Stimulated activated CD8-positive, alpha-beta memory T cell treated with anti-CD3 and anti-CD28 coated beads, Interleukin-15, amount 100 ng/mL, for 24 hours (primary cell): ENCODE measurements at places on chromosomes 3 and 15.

DNA sequence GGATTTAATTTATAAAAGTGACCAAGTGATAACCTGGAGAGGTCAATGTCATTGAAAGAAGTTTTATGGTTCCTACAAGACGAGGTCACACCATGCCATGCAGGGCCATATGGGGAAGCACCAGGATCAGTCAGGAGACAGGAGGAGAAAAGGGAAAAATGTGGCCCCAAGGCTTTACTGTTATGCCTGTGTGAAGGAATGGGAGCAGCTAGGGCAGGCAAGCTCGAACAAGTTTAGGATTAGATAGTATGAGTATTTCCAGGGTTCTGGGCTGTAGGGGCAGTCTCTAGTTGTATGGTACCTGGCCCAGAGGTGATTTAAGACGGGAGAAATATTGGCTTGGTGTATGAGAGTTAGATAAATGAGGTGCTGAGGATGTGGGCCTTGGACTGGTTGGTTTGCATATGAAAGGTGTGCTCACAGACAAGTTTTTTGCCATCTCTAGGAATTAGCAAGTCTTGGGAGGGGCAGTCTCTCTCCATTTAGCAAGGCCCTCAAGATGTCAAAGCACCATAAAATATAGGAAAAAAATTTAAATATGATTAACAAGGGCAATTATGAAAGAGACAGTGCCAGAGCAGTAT is 36.3 kb upstream of the DCLK3 start:
- no peak for DNase-seq

- no peak for DNase-seq
These were observed 120.1 kb downstream of the GREM1 start for GRCh38 chr15:32837935-32838334.

DNA sequence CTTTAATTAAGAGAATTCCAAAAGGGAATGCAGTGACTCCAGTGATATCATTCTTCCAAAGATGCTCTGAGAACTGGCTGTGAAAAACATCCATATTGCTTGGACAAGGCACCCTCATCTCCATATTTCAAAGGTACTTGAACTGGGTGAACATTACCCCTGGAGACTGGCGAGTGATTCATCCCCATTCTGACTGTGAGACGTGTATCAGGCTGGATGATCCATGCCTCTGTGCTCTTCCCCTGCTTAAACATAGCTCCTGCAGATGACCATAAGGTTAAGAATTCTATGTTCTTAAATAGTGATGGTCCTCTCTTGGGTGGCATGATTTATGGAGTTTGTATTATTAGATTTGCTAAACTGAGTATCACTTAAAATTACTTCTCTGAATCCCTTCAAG is 137.8 kb downstream of the GABRB3 start:
- DNase-seq = no peak

DNA sequence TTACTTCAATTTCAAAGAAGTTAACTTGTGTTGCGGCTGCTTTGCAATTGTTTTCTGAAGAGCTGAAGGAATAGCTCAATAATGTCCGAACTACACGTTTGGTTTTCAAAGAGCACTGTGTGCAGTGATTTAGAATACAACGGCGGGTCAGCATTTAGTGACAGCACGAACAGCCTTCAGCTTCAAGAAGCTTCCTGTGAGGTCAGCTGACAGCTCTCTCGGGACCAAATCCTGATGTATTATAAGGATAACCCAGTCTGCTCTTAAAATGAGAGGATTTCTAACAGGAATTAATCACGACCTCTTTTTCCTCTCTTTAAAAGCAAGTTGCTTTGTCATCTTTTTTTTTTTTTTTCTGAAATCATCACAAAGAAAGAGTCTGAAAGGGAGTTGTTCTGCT is 97.9 kb upstream of the UNC13C start:
- no peak for DNase-seq

DNA sequence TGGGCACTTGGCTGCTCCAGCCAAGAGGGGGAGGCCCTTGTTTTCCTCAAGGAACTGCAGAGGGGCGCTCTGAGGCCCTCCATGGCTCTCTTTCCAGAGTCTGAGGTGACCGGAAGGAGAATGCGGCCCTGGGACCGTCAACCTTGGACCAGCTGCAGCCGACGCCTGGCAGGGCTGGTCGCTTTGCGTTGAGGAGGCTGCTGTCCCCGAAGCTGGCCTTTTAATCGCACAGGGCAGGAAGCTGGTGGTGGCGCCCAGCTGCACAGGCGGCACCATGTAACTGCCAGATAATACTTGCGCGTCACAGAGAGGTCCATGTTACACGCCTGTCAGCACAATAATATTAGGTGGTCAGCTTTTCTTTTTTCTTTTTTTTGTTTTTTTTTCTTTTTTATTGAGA is 875 bp upstream of the HLTF start:
- no peak for DNase-seq

GRCh38 chr3:171835116-171835515 is 8.0 kb upstream of the TMEM212 start:
- no peak for DNase-seq

GRCh38 chr15:54803134-54803808 is 393.5 kb downstream of the RSL24D1 start:
- DNase-seq = no peak

GRCh38 chr15:86247249-86247955 is 167.7 kb downstream of the AGBL1 start:
- no peak for DNase-seq

- no peak for DNase-seq
These were observed 168.4 kb downstream of the MEGF11 start for GRCh38 chr15:66085128-66085527.

DNA sequence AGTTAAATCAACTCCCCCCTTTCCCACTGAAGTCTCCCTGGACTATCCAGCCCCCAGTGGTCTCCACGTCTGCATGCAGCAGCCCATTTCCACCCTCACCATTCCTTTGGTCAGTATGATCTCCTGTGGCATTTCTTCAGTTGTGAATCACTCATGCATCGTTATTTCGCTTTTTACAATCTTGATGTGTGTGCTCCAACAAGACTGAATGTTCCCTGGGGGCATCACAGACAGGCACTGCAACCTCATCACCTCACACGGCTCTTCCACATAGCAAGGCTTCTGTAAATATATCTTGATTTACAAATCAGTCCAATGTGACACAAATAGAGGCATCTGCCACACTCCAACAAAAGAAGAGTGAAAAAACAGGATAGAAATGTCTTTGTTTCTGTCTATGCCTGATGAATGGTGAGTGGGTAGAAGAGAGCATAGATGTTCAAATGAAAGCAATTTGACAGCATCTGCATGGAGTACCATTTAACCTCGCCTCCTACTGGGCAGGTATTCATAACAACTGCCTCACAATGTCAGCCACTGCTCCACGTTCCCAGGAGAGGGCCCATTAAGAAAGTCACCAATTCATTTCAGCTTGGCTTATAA is 5.2 kb downstream of the HEG1 start:
- DNase-seq = no peak

DNA sequence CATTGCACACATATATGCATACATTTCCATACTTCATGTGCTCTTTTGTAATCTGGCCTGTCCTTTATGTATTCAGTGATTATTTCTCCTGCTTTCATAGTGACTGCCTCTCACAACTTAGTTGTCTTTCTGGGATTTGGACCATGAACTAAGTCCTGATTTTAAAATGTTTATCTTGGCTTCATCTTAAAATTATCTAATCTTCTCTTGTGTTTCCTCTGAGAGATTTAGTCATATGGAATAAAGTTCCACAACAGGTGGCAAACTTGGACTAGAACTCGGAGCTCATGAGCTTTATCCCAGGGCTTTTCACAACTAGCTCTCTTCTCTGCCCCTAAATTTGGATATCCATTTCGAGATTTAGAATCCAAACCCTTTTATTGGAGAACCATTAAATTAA is 44.3 kb downstream of the U2SURP start:
- no peak for DNase-seq

DNA sequence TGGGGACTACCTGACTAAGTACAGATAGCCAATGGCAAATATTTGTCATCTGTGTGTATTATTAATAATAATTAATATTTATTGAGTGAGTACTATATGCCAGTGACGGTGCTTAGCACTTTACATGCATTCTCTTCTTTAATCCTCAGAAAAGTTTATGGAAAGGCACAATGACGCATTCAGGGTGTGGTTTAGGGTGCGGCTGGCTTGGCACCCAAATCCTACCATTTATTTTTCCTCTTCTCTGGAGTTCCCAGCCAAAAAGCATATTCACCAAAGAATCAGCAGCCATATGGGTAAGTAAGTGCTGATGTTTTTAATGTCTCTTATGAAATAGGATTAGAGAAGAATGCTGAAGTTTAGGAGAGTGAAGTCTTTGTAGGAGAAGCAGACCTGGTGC is 140.4 kb upstream of the TP63 start:
- no peak for DNase-seq

GRCh38 chr3:171393032-171393744 is 67.0 kb downstream of the TNIK start:
- no peak for DNase-seq

DNA sequence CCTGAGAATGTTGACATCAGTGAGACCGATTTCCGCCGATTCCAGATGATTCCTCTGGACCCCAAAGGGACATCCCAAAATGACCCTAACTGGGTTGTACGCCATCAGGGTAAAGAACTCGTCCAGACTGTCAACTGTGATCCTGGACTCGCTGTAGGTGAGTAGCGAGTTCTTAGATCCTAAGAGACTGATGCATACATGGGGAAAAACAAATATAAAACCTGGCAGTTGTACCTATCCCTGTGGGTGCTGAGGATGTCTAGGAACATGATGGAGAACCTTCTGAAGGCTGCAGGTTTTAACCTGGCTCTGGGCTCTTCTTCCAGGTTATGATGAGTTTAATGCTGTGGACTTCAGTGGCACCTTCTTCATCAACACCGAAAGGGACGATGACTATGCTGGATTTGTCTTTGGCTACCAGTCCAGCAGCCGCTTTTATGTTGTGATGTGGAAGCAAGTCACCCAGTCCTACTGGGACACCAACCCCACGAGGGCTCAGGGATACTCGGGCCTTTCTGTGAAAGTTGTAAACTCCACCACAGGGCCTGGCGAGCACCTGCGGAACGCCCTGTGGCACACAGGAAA is 12.3 kb downstream of the THBS1 start:
- DNase-seq = no peak

- no peak for DNase-seq
These were observed 431.9 kb downstream of the MFSD1 start for GRCh38 chr3:159233734-159234133.

DNA sequence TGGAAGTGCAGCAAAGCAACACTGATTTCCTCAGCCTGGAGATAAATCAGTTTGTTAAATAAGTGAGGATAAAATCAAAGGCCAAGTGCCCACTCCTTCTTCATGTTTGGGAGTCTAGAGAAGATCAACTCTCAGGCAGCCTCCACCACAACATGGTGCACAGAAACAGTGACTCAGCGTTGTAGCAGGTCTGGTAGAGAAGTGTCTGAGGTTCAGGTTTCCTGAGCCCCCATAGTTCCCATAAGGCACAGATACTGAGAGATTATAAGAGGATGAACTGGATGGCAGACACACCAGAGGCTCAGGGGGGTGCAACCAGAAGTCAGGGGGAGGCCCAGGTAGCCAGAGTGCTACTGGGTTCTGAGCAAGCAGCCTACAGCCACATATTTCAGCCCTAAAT is 166.7 kb downstream of the FRMD5 start:
- no peak for DNase-seq

DNA sequence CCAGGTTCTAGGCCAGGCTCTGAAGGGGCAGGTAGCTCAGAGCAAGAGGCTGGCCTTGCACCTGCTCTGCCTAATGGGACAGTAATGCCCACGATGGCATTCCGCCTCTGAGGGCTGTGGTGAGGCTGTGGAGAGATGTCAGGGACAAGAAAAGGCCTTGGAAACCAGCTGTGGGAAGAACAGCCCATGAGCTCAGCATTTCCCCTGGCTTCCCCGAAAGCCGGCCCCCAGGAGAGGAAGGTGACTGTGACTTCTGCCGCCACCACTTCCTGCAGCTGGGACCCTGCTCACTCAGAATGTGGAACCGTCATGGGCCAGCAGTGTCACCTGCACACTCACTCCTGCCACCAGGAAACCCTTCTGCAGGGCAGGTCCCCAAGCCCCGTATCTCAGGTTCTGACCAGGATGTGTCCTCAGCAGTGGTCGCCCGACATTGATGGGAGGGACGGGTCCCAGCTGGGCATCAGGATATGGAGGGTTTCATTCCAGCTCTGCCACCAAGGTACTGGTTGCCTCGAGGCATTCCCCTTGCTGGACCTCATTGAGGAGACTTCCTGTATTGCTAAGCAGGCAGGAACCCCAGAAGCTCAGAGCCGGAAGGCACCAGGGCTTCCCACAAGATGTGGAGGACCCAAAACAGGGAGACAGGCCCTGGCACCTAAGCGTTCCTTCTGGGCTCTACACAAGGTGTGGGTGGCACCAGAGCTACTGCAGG is 30.7 kb downstream of the SEMA7A start:
- DNase-seq = peak; percentile 55

GRCh38 chr3:101940521-101941317 is 91.4 kb downstream of the NFKBIZ start:
- no peak for DNase-seq

- no peak for DNase-seq
These were observed 25.8 kb downstream of the ARHGEF3 start for GRCh38 chr3:56775838-56776555.

GRCh38 chr3:186366206-186366605 is 4.2 kb upstream of the DGKG start:
- DNase-seq = no peak

GRCh38 chr3:64648927-64649906 is 38.6 kb downstream of the ADAMTS9 start:
- no peak for DNase-seq

- DNase-seq = no peak
These were observed 286.1 kb upstream of the TBL1XR1 start for GRCh38 chr3:177483182-177483967.

- no peak for DNase-seq
These were observed 67.2 kb downstream of the EFHB start for GRCh38 chr3:19866751-19867347.

- no peak for DNase-seq
These were observed 133.4 kb upstream of the BHLHE40 start for GRCh38 chr3:4845882-4846281.

- no peak for DNase-seq
These were observed 53.7 kb downstream of the ST6GAL1 start for GRCh38 chr3:186984064-186984463.

DNA sequence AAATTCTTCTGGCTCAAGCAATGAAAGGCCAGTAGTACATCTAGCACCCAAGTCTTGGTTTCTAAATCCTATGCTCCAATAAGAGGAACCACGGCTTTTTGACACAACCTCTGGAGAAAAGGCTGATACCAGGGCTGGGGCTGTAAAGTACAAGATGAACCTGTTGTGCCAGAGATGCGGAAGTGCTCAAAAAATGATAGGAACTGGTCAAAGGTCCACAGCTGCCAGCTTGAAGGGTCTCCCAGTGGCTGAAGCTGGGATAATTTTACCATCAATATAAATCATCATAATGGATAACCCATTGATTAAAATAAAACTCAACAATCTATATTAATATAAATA is 558 bp upstream of the NCEH1 start:
- DNase-seq = no peak
